ENCODE measurements at places on chromosomes 11 and 22.
A peak's percentile ranks its signal among the peaks of the same experiment; 100 is the strongest.

DNA sequence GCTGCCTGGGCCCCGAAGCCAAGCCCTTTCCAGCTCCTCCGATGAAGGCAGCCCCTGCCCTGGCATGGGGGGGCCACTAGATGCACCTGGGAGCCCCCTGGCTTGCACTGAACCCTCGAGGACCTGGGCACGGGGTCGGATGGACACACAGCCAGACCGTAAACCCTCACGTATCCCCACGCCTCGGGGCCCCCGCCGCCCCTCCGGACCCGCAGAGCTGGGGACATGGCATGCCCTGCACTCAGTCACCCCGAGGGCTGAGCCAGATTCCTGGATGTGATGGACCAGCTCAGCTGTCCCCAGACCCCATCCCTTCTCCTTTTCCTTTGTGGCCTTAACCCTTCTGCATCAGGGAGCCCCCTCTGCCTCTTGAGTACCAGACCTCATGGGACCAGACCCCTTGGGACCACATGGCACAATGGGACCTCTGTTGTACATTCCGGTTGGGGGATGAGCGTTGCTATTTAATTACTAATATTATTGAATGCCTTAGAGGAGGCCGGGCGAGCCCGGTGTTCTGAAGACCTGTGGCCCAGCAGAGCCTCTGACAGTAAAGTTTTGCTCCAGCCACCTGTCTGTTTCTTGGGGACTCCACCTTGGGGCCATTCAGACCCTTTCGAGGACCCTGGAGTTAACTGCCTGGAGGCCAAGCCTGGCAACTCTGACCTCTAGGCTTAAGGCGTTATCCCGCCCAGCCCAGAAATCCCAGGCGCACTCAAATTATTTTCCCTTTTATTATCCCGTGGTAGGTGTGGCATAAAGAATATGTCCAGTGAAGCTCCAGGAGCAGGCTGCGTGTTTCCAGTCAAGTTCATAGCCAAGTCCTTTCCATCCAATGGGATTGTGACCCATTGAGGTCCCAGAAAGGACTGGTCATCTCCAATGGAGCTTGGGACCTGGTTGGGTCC is 3.0 kb downstream of the RASL10A start:
- no peak for DNase-seq

DNA sequence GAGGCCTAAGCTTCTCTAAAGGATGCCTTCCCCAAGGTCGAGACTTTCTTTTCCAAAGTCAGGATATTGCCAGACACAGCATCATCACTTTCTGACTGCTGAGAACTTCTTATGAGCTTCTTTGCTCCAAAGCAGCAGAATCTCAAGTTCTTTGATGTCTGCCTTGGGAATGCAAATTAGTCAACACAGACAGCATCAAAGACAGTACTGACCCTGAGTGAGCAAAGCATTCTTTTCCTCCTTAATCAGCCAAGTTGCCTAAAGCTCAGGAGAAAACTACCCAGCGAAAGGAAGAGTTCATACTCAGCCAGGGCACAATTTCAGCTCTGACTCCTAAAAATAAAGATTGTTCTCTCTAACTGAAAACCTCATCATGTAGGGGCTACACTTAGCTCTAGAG is 98.0 kb downstream of the SLC36A4 start:
- no peak for DNase-seq

- DNase-seq, result peak; percentile 2
Observed at GRCh38 chr22:25966448-25966913, 202.8 kb upstream of the SEZ6L start.

DNA sequence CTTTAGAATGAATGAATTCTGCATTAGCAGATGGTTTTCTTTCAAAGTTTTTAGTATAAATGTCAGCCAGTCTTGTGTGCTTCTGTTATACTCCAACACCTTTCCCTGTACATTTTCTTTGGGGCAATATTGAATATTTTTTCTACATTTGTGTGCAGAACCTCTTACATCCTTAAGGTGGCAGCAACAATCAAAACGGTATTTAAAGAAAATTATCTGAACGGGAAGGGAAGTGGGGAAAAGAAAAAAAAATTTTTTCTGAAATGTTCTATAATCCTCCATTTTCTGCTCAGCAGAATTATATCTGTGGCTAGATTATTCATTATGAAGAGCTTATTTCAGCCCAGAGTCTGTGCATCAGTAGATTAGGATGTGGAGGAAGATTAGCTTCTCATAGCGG is 347.3 kb upstream of the RAG2 start:
- DNase-seq, result no peak

DNA sequence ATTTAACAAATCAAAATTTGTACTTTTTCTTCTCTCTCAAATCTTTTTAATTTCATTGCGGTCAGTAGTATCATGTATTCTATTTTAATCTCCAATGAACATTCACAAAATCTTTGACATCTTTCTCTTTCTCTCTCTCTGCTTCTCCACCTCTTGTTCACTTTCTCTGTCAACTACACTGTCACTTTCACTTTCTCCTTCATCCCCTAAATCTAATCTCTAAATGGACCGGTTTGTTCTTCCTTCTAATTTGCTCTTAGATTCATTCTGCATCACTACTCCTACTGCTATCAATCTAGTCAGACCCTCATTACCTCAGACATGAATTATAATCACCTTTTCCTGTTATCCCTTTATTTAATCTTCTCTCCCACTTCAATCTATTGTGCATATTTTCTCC is 18.6 kb downstream of the CCDC73 start:
- no peak for DNase-seq

- no peak for DNase-seq
Observed at GRCh38 chr11:36500315-36500721, 9.8 kb downstream of the TRAF6 start.

- DNase-seq, result no peak
Observed at GRCh38 chr11:73950869-73951710, at the start of gene DNAJB13. Gene DNAJB13 (plus strand): TSS chr11:73951026. CDS start chr11:73951070, 44 bp downstream.

GRCh38 chr22:22955866-22956535 is 68.4 kb downstream of the IGLL5 start:
- DNase-seq, result peak; percentile 54

DNA sequence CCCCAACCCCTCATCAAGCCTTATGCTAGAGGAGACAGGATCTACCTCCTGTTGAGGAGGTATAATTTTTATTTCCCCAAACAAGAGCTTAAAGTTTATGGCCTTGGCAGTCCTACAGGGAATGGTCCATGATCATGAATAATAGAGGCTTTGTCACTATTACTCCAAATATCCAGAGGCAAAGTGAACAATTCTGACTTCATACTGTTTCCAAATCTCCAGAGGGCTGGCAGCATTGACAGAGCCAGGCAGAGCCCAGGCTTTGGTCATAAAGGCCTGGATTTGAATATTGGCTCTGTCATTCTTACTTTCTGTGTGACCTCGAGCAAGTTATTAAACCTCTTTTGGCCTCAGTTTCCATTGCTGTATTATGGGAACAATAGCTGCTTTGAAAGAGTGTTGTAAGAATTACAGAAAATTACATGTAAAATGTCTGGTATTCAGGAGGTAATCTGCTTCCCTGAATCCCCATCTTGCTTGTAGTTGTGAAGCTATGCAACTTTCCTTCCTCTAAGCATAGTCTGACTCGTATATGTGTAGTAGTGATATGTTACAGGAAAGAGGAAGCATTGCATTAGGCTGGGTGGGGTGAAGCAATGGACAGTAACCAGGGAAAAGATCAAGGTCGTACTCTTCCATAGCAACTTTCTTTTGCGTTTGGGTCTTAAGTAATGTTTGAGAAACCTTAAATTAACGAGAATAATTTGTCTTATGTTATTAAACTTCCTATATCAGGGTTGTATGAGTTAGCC is 88.8 kb downstream of the CD44 start:
- DNase-seq, result no peak

DNA sequence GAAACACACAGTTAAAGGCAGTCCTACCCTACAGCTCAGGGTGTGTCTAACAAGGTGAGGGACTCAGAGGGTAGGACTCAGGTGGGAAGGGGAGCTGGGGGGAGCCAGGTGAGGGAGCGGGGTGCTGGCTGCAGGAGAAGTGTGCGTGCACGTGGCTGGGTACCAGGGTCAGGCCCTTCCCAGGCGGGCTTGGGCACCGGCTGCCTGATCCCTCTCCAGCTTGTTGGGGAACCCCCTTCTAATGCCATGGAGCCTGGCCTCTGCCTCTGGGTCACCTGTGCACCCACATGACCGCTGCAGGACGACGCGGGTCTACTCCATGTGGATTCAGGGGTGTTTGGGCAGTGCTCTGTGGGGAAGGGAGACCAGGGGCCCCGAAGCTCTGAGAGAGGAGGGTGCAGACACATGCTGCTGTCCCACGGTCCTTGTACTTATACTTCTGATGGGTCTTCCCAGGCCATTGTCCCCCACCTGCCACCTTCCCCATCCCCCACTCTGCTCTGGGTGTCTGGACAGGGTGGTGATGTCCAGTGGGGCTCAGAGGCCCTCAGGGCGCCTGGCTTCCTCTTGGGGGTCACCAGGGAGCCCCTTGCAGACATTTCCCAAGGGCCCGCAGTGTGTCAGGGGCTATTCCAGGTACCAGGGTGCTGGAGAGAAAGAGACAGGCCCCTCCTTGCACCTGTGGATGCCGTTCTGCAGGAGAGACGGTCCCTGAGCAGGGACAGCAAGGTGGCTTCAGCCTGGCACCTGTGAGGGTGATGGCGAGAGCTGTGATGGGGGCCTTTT is 10.4 kb upstream of the MRGPRD start:
- DNase-seq, result no peak

GRCh38 chr11:9895006-9895405 is 231.1 kb downstream of the SWAP70 start:
- DNase-seq, result no peak

DNA sequence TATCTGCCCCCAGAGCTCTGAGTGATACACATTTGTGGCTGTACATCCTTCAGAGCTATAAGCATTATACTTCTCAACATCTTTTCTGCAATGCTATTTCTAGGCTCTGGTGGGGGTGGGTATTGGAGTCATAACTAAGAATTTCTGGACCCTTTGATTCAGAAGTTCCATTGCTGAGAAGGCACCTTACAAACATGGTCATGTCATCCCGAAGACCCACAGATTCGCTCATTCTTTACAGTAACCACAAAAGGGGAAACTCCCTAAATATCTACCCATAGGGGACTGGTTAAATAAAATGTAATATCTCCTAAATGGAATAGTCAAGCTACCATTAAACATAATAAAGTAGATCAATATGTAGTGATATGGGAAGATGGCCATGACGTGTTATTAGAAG is 98.8 kb downstream of the PRR5L start:
- DNase-seq, result no peak

DNA sequence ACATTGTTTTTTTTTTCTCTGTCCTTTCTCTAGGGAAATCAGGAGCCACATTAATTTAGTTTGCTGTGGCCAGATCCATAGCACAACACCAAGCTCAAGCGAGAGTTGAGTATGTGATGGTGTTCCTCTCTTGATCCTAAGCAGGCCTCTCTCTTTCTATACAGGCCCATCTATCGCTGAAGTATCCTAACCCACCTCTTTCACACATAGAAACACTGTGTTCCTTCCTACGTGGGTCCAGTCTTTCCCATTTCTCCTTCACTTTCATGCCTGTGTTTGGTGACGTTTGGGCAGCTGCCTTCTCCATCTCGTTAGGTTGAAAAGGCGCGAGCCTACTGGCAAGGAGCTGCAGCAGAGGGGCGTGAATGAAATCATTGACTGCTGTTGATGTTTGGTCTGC is 2.4 kb downstream of the PACS1 start:
- DNase-seq, result no peak

Data from activated naive CD8-positive, alpha-beta T cell treated with anti-CD3 and anti-CD28 coated beads for 36 hours (primary cell).